HepG2 (cell line): ENCODE measurements at places on chromosomes 4 and X. TPM values are rescaled to one million over a fixed set of nuclear protein-coding genes. Genes with fewer than 3 reads are reported as not detected.

The MUC7 gene
- not detected in 2 replicates for total RNA-seq

The TMEM31 gene
- total RNA-seq: not detected in 2 replicates

The PNMA6F gene
- not detected in 2 replicates for total RNA-seq

The ASB9 gene
- total RNA-seq: 13.8 and 18.2 TPM in 2 replicates

The LIMCH1 gene
- total RNA-seq: not detected in 2 replicates

The WDR17 gene
- total RNA-seq: not detected in 2 replicates

The ARHGEF6 gene
- not detected in 2 replicates for total RNA-seq

The DDX60 gene
- 0.18 and 0.35 TPM in 2 replicates for total RNA-seq

The TMPRSS11B gene
- total RNA-seq: not detected in 2 replicates

The RNF128 gene
- 9.7 and 18.5 TPM in 2 replicates for total RNA-seq
